ENCODE measurements at places on chromosomes 2 and 18.

- DNase-seq: peak; percentile 91
- no peak overlapping the region for H3K27ac ChIP-seq
- H3K4me3 ChIP-seq: no peak overlapping the region
- H3K27me3 ChIP-seq: no peaks in the 10 kb centered on the region
- no peaks in the 10 kb centered on the region for H3K36me3 ChIP-seq
Observed at GRCh38 chr2:30115141-30115980, 31.4 kb upstream of the YPEL5 start.

GRCh38 chr18:75211002-75211621 is 515 bp downstream of the TSHZ1 start:
- peaks cover 20% of the 10 kb centered on the region for H3K4me1 ChIP-seq
- no peaks in the 10 kb centered on the region for H3K36me3 ChIP-seq
- H3K27me3 ChIP-seq: no peaks in the 10 kb centered on the region
- peak overlapping the region; percentile 8 for H3K27ac ChIP-seq

DNA sequence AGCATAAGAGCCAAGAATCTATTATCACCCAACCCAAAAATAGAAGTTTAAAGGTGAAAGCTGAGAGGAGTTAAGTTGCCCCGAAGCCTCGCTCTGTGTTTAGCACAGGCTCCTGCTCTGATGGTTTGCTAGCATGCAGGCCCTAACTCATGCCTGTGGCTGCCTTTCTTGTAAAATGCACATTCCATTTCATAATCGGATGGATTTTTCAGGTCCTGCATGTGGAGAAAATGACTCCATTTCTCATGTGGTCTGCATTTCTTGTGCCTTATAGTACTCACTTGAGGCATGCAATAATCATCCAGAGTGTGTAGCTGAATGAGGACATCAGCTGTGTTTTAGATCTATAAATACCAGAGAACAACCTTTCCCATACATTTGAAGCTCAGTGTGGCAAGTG is 381.8 kb downstream of the CPS1 start:
- H3K36me3 ChIP-seq: no peaks in the 10 kb centered on the region
- no peak for DNase-seq
- no peak overlapping the region for H3K4me3 ChIP-seq
- H3K4me1 ChIP-seq: no peaks in the 10 kb centered on the region

GRCh38 chr2:134943540-134943939 is 24.9 kb downstream of the CCNT2 start:
- H3K36me3 ChIP-seq: peaks cover 52% of the 10 kb centered on the region
- no peak for DNase-seq
- peaks cover 18% of the 10 kb centered on the region for H3K4me1 ChIP-seq
- H3K4me3 ChIP-seq: no peak overlapping the region
